NCI-H2029 treated with DMSO at 0.1 percent for 48 hours (cell line): ENCODE measurements at places on chromosomes 16 and 17.

DNA sequence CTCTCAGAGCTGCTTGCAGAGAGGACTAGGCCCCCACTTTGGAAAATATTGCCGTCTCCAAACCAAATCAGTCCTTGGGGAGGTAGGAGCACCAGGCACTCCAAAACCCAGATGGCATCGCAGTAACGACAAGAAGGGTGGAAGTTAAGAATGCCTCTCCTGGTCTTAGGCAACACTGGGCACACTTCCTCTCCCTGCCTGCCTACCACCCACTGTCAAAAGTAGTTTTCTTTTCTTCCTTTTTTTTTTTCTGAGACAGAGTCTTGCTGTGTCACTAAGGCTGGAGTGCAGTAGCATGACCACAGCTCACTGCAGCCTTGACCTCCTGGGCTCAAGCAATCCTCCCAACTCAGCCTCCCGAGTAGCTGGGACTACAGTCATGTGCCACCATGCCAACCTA lies 47.2 kb downstream of the SRL start:
- DNase-seq = no peak

- no peak for DNase-seq
These were observed 30.1 kb downstream of the SNX11 start for GRCh38 chr17:48137656-48138055.

DNA sequence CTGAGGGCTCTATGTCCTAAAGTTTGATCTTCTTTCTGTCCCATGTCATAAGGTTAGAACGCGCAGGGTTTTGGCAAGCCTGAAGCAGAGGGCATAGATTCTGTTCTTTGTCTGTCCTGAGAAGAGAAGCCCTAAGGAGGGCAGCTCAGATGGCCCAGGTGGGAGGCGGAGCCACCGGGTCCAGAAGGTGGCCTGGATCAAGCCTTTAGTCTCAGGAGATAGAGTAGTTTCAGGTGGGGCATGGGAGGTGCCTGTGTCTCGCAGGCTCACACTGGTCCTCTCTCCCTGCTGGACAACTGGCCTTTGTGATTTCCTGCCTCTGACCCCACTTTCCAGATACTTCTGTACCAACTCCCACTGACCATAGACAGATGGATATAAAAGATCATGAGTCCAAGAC lies 44.2 kb upstream of the DNAJA2 start:
- DNase-seq = no peak

DNA sequence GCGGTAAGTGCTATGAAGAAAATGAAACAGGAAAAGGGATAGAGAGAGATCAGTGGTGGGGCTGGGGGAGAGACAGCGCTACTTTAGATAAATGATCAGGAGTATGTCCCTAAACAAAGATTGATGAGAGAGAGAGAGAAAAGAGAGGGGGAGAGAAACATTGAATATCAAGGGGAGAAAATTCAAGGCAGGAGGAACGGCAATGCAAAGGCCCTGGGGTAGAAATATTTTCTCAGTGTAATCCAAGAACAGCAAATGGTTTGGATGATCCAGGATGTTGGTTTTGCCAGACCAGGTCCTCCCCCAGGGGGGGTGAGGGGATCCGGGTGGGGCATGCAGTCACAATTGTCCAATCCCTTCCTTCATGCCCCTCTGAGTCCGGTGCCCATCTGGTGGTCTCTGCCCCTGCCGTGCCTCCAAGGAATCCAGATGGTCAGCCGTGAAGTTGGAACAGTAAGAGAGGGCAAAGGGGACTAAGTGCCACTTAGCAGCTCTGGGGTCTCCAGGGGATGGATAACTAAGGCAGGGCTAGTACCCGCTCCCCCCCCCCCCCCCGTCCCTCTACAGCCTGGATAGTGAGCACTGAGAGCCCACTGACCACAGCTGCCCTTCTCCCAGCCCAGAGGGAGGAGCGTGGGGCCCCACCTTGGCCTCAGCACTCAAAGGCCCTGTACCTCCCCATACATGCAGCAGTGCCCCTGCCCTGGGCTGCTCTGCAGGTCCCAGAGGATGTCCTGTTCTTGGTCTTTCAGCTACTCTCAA lies 43.7 kb downstream of the TMEM132E start:
- DNase-seq = no peak

- no peak for DNase-seq
These were observed 7.8 kb downstream of the HIC1 start for GRCh38 chr17:2062571-2063183.

DNA sequence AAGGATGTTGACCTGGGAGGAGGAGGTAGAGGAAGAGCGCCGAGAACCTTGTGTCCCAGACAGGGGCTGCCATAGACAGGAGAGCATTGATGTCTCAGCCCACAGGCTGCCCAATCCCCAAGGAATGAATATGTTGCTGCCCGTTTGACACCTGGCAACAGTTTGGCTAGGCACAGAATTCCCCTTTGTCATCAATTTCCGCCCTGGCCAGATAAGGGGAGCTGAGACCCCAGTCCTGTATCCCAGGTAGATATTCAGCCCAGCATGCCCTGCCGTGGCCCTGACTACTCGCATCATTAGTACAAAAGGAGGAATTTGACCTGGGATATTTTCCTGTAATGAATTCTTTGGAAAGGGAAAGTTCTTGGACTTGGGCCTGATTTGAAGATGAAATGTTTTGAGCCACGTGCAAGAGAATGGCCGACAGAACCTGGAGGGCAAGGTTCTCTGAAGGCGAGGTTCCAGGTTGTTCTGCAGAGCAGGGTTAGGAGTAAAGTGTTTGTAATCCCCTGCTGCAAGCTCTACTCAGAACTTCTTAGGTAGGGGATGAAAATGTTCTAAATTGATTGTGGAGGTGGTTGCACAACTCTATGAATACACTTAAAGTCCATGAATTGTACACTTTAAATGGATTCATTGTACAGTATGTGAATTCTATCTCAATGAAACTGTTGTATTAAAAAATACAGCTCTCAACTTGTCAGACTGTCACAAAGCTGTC lies 108.8 kb downstream of the SOCS1 start:
- no peak for DNase-seq

DNA sequence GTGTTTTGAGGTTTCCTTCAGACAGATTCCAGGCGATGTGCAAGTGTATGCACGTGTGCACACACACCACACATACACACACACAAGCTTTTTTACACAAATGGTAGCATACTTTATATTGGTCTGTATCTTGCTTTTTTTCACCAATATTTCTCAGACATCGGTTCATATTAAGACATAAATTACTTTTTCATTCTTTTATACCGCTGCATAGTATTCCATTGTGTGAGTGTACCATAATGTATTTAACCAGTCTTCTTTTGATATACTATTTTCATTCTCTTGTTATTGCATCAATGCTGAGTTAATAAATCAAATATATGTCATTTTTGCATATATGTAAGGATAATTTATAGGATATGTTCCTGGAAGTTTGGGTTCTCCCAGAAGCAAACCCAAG lies 22.4 kb upstream of the ITGAX start:
- DNase-seq = no peak

DNA sequence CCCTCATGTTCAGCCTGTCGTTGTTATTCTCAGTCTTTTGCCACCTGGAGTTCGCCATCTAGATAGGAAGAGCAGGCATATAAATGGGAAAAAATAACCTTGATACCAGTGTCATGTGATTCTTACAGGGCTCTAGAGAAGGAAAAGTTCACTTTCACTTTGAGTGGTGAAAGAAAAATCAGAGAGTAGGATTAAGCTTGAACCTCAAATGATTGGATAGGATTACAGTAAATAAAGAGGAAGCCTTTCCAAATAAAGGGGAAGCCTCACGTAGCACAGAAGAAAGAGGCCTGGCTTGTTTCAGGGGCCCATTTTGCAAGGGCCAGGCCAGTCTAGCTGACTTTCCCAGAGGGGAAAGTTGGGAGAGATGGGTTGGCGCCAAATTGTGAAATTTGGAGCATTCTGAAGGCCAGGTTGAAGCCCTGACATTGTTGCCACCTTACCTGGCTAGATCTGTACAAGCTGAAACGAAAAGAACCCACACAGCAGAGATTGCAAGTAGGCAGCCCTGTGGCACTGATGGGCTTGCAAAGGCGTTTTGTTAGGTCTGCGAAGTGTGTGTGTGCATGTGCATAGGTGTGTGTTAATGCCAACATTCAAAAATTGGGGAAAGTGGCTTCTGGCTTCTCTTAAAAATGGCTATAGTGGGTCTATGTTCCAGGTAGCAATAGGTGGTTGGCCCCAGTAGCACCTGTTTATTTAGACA lies 38.8 kb downstream of the TMC6 start:
- DNase-seq = no peak

DNA sequence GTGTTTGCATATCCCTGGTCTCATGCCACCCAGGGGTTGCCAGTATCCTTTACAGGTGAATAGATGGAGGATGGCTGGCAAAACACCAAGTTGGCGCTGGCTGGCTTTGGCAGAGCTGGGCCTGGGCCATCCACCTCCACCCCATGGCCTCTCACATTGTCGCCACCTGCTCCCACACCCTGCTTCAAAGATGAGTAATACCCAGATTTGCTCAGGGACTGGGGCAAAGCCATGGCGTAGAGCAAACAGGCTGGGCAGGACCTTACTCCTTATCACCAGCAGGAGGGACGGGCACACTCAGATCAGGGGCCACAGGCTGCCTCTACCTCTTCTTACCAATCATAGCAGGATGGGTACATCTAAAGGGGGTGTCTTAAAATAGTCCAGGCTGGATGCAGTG lies 24.3 kb downstream of the PLA2G10 start:
- DNase-seq = peak; percentile 87

- DNase-seq = no peak
These were observed 15.5 kb upstream of the CUEDC1 start for GRCh38 chr17:57970710-57971109.

GRCh38 chr16:73126525-73126853 lies 78.6 kb upstream of the ZFHX3 start:
- DNase-seq = no peak

GRCh38 chr16:71259086-71259485 lies 28.6 kb upstream of the HYDIN start:
- no peak for DNase-seq

DNA sequence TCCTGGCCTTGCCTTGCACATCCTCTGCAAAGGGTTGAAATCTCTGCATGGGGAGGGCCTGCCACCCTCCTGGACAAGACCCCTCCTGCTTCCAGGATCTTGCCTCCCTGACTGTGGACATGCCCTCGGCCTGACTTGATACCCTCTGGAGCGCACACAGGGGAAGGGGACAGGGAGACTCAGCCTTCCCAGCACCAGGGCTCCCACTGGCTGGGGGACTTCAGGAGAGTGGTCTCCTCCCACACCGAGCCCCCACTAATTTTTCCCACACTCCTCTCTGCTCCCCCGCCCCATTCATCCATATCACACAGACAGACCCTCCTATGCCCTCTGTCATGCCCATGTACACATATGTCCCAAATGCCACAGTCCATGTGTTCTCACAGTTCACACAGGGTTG lies 14.3 kb downstream of the SGCA start:
- DNase-seq = no peak

GRCh38 chr17:65900216-65900615 lies 291.7 kb downstream of the CEP112 start:
- DNase-seq = no peak

DNA sequence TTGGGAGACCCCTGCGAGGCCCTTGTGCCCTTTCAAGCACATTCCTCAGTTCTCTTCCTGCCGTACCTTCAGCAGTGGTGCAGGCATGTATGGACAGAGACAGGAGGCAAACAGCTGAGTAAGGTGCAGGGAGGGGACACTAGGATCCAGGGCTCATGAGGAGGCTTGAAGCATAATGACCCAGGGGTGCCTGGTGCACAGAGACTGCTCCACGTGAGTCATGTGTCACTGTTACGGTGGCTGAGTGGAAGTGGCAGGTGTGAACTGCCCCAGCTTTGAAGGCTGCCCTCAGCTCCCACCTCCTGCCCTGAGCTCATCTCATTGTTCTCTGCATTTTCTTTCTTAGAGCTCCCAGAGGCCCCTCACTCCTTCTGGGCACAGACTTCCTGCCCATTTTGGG lies 124.8 kb downstream of the NTN1 start:
- no peak for DNase-seq

DNA sequence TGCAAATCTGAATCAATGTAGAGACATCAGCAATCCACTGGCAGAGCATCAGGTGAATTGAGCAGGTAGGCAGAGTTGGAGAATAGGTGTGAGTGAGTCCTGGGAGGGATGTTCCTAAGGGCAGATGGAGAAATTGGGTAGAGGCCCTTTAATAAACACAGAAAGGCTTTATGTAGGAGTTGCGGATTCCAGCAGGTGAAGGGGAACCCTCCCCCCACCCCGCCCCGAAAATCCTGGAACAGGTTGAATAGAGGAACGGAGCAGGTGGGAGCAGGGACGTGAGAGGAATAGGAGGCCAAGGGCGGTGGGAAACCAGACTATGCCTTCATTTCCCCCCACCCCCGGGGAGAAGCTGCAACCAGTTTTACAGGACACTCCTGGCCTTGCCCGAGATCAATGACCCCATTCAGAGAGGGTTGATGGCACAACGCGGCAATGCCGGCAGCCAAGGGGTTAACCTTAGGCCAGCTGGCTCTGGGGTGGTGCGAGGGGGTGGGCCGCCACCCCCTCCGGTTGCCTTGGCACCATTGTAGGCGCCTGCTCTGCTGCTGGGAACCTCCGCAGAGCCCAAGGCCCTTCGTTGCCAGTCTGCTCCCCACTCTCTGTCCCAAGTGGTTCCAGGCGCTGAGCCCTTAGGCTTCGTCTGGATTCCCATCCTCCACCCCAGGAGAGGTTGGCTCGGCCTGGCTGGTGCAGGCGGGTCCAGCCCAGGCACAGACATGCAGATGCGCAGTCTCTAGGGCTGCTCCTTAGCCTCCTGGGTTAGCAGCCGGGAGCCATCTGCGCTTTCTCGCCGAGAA lies 814 bp upstream of the RUNDC3A start:
- no peak for DNase-seq

- no peak for DNase-seq
These were observed 921.9 kb upstream of the EEF2KMT start for GRCh38 chr16:6019490-6019991.

DNA sequence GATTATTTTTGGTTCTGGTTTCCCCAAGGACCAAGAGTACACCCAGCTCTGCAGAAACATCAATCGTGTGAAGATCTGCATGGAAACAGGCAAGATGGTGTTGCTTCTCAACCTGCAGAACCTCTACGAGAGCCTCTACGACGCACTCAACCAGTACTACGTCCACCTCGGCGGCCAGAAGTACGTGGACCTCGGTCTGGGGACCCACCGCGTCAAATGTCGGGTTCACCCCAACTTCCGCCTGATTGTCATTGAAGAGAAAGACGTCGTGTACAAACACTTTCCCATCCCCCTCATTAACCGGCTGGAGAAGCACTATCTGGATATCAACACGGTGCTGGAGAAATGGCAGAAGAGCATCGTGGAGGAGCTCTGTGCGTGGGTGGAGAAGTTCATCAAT lies 67.4 kb upstream of the ENDOV start:
- no peak for DNase-seq

- DNase-seq = no peak
These were observed 41.1 kb upstream of the TANGO6 start for GRCh38 chr16:68802190-68802589.

- no peak for DNase-seq
These were observed 21.3 kb downstream of the DNAH17 start for GRCh38 chr17:78555746-78556401.
